ENCODE measurements at places on chromosomes 1 and 21.

DNA sequence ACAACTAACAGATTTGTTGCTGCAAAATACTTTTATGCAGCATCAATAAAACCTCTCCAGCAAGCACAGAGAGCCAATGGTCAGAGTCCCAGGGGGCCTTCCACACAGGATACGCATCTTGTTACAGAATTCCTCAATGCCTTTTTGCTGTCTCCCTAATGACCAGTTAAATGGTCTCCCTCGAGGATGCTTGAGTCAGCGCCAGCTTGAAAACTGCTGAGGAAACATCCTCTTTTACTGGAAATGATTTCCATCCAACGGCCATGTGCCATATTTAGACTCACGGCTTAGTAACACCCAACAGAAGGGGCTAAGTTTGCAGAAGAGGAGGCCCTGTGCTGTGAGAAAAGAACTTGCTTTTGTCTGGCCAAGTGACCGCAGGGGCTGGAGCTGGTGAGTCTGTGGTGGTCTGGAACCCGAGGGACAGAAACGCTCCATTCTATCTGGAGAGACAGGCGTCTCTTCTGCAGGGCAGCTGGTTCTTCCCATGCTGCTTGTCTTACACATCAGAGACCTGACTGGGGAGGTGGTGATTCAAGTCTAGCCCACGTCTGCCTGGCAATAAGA lies 496.4 kb downstream of the SETD4 start:
- no peak for DNase-seq

DNA sequence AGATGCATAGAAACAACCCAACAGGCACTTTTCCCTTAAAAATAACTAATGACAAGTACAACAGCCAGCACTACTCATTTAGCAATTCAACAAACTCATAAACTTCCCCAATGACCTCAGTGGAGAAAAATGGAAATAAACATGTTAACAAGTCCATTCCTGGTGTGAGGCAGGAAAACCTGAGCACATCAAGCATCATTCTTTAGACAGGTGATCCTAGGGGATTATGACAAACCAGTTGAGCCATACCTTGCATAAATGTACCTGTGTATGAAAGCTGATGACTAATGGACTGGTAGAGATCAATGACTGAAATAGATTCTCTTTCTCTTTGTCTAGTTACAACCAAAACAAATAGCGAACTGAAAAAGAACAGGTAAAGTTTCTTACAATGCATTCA lies 7.0 kb downstream of the COL24A1 start:
- DNase-seq, result no peak

DNA sequence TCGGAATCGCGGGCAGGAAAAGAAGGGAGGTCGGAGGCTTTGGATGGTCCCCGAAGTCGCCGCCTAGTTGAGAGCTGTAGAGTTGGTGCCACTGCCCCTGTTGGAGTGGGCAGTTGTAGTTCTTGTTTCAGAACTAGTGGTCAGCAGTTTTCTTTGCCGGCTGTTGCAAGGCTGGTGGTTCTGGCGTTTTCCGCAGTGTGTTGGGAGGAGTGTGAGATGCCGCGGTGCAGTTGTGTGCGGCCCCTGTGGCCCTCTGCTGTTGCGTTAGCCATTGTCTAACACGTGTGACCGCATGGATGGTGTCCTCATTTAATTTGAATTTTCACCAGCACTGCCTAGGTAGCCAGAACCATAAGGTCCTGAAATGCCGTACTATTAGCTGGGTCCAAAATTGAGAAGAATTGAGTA lies 1.4 kb downstream of the ARF1 start:
- no peak for DNase-seq

- peak; percentile 42 for DNase-seq
Observed at GRCh38 chr1:9455487-9456234, 83.6 kb upstream of the SLC25A33 start.

DNA sequence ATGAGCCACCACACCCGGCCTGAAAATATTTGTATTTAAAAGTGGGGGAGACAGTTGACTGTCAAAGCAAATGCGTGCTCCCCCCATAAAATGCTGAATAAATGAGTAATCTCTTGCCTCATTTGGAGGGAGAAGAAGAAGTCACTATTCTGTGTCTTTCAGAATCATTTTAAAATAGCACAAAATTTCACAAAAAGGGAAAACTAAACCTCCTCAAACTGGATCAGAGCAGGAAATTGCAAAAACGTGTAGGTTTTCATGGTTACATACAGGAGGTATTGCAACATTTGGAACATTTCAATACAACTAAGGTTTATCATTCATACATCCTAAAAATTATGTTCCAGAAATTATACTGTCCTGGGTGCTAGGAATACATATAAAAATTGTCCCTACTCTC lies 13.6 kb downstream of the MTF1 start:
- DNase-seq, result no peak

DNA sequence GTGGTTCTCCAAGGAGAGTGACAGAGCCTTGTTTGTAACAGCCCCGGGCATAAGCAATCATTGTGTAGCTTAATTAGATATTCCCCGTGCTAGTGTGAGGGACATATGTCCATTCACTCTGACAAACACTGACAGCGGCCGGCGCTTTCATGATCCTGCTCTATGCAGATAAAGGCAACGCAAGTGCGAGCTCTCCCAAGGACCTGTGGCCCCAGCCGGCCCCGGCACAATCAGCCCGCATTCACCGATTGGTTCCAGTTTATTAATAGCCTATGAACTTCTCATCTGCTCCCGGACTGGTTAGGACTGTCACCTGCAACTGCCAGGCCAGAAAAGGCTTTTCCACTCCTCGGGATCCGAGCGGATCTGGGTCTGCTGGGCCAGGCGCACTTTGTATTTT lies 18.0 kb upstream of the OLIG1 start:
- DNase-seq, result no peak

GRCh38 chr1:231016234-231016633 lies 23.8 kb downstream of the FAM89A start:
- no peak for DNase-seq

DNA sequence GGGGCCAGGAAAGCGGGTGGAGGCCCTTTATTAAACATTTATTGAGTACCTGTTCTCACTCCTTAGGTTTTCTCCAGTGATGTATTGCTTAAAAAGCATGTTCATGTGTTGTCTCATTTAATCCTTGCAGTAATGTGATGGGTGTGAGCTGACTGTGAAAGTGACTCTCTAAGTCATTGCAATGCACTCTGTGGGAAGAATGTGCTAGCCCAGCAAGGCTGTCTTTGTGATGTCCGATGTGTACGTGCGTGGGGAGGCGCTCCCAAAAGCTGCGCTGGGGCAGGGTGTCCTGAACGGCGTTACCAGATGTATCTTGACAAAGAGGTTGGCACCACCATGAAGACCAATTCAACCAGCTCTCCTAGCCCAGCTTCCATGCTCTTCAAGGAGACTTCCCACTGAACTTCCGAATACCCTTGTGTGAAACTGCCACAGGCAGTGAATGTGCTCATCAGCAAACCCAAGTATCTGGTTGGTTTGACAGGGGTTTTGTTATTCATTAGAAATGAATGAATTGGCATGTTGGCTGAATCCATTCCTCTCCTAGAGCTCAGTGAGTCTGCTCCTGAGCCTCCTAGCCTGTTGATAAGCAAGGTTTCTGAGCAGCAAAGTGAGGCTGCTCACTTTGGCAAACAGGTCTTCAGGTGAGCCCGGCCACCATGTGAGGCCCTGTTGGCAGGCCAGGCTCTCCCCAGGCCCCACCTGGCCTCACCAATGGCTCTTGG lies 28.0 kb downstream of the NUAK2 start:
- no peak for DNase-seq

- DNase-seq, result no peak
Observed at GRCh38 chr1:25795946-25796810, 3.8 kb upstream of the SELENON start.

DNA sequence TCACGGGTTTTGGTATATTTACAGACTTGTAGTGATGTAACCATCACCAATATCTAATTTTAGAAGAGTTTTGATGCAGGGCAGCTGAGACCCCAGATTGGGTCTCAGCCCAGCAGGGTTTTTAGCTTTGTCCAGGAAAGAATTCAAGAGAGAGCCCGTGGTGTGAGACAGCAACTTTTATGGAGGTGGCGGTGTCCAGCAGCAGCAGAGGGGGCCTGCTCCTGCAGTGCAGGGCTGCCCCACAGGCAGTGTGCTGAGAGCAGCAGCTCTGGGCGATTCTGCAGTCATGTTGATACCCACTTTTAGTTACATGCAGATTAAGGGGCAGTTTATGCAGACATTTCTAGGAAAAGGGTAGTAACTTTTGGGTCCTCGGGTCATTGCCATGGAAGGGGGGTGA lies 1.8 kb upstream of the EPHX1 start:
- no peak for DNase-seq

- DNase-seq, result no peak
Observed at GRCh38 chr1:18452550-18452949, 28.2 kb upstream of the KLHDC7A start.

DNA sequence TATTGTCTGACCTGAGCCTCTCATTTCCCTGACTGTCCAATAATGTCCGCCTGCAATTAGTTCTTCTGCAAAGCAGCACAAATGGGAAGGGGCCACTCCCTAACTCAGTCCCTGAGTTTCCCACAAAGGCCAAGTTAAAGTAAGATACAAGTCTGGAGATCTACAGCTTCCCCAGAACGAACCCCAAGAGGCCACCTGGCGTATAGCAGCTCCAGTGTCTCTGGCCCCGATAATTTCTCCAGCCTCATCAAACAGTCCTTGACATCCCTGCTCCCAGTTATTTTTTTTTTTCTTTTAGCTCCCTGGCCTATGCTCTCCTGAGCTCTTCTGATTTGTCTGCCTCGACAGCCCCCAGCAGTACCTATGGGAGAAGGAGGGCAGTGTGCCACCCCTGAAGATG lies 8.1 kb upstream of the ACKR1 start:
- no peak for DNase-seq

DNA sequence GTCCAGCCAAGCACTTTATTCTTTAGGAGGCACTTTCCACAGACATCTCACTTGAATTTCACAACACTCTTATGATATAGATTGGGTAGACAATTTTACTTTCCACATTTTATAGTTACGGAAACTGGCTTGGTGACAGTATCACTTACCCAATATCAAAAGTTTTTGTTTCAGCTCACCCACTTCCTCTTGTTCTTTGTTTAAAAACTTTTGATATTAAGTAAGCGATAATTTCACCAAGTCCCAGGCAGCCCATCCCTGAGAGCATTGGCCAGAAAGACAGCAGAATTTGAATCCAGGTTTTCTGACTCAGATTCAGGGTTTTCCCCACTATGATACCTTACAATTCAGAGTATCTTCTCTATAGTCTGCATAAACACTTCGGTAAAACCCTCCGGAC lies 60.0 kb downstream of the LRIG2 start:
- DNase-seq, result no peak

GRCh38 chr1:225343618-225344017 lies 84.2 kb downstream of the LBR start:
- DNase-seq, result no peak

DNA sequence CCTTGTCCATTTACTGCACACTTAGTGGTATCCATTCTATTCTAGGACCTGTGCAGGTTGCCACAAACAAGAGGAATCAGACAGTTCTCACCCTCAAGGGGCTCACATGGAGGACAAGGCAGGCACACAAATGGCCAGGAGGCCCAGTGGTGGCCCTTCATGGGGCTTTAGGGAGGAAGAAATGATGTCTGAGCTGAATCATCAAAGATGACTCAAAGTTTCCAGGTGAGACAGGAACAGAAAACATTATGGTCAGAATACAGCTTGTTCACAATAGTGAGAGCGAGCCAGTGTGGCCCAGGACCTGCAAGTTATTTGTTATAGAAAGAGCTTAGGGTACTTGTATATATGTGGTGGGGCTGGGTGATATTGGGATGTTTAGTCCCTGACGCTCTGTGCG lies 26.4 kb downstream of the SHISAL2A start:
- no peak for DNase-seq

DNA sequence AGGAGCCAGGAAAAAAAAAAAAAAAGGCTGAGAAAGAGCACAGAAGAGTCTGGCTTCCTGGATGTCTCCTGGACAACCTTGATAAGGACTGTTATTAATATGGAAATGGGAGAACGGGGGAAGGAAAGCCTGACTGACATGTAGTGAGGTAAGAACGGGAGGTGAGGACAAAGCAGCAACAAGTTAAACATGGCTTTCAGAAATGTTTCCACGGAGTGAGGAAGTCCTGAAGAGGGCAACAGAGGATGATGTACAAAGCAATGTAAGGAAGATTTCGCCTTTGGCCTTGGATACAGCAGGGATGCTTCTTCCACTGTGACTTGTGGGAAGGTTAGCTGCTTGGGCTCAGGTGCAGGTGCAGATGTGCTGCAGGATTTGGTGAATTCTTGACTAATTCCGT lies 11.9 kb upstream of the NIBAN1 start:
- DNase-seq, result no peak

DNA sequence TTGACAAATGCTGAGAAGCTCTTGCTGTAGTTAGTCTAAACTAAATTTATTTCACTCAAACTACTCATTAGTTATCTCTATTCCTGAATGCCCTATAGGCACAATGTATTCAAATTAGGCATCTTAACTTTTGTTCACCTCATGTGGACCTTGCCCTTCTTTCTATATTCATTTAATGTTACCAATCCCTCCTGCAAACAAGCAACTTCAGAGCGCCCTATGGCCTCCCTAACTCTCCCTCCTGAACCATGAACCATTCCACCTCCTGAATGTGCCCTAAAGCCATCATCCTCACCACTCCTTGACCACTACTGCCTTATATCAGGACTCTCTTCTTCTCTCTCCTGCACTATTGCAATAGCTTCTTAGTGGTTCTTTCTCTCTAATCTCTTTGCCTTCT lies 34.8 kb upstream of the SAMD13 start:
- DNase-seq, result no peak

- DNase-seq, result no peak
Observed at GRCh38 chr21:31289702-31290101, 54.4 kb downstream of the TIAM1 start.

DNA sequence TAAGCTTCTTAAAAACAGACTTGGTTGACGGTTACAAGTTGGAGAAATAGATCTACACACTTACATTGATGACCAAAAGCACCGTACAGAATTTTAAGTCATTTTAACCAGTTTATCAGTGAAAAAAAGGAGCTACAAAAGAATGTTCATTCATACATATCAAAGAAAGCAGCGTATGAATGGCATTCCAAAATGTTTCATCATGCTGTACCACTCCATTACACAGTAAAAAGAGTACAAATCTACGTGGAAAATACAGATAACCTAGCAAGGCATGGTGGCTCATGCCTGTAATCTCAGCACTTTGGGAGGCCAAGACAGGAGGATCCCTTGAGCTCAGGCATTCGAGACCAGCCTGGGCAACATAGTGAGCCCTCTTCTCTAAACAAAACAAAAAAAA lies 40.3 kb downstream of the ZZZ3 start:
- no peak for DNase-seq
